ENCODE measurements at places on chromosomes 11 and 22.

GRCh38 chr22:49515475-49515874, 312.2 kb downstream of the BRD1 start:
- no peak for DNase-seq

DNA sequence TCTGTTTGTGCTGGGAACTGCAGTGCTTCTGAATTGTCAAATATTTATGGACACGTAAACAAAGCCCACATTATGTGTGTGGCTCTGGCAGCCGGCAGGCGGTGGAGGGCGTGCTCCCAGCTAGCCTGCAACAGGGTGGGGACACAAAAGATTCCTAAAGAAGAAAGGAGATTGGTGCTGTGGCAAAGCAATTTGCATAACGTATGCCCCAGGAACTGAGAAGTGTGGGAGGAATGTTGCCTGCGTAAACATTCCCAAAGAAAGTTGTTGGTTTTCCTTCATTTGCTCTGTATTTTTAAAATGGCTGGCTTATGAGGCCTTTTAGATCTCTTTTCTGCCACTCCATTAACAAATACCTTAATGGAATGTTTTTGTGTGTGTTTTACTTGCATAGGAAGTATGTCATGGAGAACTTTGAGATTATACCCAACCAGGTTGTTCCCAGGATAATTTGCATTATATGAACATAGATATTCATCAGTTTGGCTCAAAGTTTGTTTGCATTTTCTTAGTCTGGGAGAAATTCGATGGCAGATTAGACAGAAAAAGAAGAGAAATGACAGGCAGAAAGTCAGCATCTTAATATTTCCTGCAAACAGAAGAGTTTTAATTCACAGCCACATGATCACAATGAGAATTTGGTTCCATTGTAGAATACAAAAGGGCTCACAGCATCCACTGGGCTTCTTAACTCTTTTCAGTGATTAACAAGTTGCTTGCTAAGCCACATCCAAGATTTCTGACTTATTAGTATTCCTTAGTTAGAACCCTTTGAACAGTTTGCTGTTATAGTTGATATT, 41.8 kb upstream of the DLAT start:
- DNase-seq = no peak

DNA sequence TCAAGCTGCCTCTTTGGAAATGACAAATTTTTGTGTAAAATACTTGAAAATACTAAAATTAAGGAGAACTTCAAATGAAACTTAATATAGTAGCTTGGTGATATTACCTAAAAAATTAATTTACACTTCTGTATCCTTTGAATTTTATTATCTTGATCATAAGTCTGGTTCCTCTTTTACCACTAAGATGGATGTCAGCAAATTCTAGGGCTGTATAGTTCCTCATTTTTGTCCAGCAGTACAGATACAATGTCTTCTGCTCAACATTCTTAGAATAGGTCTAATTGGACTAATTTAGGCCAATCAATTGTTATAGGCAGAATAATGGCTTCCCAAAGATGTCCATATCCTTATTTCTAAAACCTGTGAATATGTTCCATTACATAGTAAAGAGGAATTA, 1298.0 kb upstream of the RAG2 start:
- DNase-seq = no peak

DNA sequence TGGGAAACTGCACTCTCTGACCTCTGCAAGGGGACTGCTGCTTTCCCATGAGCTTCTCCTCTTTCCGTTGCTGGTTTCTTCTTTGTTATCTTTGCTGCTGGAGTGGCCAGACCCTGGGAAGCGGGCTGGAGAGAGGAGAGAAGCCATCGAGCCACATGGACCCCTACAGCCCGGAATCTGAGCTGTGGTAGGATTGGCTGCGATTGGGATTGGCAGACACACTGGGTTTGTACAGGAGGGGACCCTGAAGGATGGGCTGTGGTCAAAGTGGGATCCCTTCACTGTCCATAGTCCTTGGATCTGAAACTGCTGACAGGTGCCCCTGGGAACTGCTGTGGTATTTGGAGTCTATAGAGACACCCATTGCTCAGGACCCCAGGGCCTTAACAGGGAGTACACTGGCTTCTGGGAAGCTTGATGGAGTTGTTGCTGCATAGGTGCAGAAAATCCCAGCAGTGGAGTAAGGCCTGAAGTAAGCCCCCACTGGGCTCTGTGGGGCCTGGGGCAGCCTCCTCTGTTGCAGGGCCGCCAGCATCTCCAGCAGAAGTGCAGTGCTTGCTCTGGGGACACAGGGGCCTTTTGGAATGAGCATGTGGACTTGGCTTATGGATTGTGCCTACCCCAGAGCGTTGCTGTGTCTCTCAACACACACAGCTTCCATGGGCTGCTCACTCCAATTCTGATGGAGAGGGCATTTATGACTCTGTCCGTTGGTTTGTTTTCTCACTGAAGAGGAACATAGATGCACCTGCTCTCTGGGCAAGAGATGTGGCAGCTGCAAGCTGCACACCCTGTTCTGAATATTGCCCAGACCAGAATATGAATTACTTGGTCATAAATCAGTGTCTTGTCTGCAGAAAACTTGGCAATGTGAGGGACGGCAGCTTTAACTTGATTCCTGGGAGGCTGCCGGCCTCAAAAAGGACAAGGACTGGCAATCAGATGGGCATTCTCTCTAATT, 32.0 kb downstream of the BCR start:
- DNase-seq = no peak

GRCh38 chr11:19374151-19374569, 133.4 kb upstream of the E2F8 start:
- no peak for DNase-seq

DNA sequence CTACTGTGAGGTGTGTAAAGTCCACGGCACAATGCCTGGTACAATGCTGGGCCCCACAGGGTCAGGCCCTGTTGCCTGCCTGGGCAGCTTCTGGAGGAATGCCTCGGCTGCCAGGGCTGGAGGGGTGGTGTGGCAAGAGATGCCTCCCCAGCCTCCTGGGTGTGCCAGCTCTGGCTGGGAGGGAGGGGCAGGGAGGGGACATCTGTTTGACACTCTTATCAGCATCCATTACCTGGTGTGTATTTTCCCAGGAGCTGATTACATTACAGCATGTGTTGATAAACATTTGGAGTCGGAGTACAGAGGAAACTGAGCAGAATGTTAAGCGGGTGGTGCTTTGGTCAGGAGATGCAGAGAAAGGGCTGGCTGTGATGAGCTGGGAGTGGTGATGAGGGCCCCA, 11.0 kb upstream of the NECTIN1 start:
- DNase-seq = no peak

DNA sequence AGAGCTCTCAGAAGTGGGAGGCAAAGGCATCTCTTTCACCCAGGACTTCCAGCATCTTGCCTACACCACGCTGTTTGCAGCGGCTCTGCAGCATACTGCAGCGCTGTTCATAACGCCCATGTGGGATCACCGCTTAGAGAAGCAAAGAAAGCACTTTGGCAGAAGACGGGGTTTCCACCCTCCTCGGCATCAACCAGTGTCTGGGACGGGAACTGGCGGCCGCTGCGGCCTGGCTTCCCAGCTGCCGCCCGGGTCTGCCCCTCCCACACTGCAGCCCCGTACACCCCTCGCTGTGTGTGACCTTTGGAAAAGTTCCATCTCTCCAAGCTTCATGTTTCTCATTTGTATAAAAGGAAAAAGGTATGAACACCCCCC, 545 bp upstream of the TIRAP start:
- DNase-seq = no peak

GRCh38 chr11:96162816-96163499, 180.0 kb downstream of the MAML2 start:
- DNase-seq = no peak

DNA sequence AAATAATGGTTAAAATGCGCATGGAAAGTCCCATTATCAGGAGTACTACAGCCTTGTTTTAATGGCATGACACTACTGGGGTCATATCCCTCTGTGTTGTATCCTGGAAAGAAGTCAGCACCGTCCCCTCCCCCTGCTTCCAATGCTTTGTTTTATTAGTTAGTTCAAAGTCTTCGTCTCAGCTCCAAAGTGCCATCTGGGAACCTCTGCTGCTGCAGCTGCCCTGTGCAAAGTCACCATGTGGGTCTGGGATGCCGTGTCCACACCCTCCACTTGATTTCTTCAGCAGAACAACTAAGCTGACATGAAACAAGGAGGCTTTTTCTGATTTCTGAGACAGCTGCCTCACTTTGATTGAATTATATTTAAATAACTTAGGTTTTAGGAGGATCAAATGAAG, 29.5 kb upstream of the NCAM1 start:
- DNase-seq = no peak

GRCh38 chr11:61507962-61508861, at the start of gene LRRC10B:
LRRC10B (plus strand) TSS chr11:61508749; CDS start chr11:61508999, 250 bp downstream.
- no peak for DNase-seq

- DNase-seq = no peak
These were observed 141.1 kb downstream of the RCN1 start for GRCh38 chr11:32231909-32232493.

- no peak for DNase-seq
These were observed 10.2 kb downstream of the BARX2 start for GRCh38 chr11:129385801-129386200.

DNA sequence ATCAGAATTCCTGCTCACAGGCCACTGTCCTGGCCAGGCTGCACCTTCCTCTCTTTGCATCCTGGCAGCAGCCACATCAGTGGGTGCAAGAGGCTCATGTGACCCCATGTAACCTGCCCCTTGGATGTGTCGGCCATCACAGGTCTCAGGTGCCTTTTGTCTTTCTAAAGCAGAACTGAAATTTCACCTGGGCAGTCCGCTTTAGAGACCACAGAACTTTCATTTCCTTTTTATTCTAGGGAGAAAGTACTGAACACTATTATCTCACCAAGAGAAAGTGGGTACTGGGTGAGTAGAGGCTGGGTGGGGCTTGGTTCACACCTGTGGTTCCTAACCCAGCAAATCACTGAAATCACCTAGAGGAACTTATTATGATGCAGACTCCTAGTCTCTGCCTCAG, 51.7 kb upstream of the NUP160 start:
- DNase-seq = no peak

DNA sequence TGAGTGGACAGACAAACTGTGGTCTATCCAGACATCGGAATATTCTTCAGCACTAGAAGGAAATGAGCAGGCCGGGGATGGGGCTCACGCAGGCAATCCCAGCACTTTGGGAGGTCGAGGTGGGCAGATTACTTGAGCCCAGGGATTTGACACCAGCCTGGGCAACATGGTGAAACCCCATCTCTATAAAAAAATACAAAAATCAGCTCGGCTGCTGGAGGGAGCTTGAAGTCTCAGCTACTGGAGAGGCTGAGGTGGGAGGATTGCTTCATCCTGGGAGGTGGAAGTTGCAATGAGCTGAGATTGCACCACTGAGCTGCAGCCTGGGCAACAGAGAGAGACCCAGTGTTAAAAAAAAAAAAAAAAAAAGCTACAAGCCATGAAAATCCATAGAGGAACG, 8.0 kb upstream of the CTSD start:
- DNase-seq = no peak

DNA sequence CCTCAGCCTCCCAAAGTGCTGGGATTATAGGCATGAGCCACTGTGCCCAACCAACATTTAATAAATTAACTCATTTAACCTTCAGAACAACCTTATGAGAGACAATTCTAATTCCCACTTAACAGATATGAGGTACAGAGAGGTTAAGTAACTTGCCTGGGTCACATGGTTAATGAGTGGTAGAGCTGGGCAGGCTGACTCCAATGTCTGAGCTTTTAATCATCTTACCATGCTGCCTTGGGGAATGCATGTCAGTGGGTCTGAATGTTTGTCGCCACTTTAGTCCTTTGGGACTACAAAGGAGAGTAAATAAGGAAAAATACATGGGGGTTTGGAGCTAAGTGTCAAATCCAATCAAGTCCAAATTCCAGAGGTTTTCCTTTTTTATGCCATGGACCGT, 11.2 kb upstream of the PIK3C2A start:
- no peak for DNase-seq

GRCh38 chr22:50202130-50202666, 1.4 kb downstream of the SELENOO start:
- no peak for DNase-seq

GRCh38 chr11:115682101-115682500, 177.9 kb upstream of the CADM1 start:
- DNase-seq = no peak

- DNase-seq = no peak
These were observed 14.6 kb upstream of the SYT13 start for GRCh38 chr11:45300715-45301114.

DNA sequence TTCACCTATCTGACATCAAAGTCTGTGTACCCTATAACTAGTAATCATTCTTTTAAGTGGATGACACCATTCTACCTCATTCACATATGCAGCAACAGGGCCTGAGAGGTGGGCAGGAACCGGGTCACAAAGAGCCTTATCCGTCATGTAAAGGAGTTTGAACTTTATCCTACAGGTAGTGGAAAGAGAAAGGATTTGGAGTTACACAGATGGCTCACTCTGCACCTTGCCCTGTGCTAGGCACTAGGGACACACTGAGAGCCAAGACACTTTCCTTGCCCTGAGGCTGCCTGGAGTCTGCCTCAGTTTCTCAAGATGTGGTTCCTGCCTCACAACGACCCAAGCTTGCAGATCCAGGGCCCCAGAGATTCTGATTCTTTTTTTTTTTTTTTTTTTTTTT, 14.3 kb upstream of the ACER3 start:
- no peak for DNase-seq

Measured in stimulated activated CD4-positive, alpha-beta T cell treated with anti-CD3 and anti-CD28 coated beads, Interleukin-1b, Interleukin-23, amount 100 ng/mL, for 1 hour (primary cell).